ENCODE measurements at places on chromosomes 6 and 20.

- peak; percentile 28 for DNase-seq
Measured at GRCh38 chr20:32333988-32334885, 23.9 kb upstream of the ASXL1 start.

GRCh38 chr6:167892835-167893815 lies 66.4 kb downstream of the AFDN start:
- DNase-seq = no peak

DNA sequence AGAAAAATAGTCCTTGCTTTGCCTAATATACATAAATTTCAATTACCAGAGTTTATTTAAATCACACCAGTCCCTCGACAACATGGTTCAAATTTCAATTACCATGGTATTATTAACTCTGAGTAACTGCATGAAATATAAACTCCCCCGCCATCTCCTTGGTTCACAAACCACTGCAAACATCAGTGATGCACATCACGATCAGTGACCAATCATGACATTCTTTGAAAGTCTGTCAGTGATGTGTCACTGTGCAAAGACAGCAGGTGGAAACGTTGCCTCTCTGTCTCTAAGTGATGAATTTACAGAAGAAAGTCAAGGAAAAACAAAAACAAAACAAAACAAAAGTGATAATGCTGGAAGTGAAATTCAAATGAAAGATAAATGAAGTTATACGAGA lies 86.7 kb downstream of the TASP1 start:
- DNase-seq = no peak

GRCh38 chr6:64467656-64468055 lies 832.1 kb downstream of the PHF3 start:
- DNase-seq = no peak

GRCh38 chr20:2749951-2750490 lies 50.4 kb downstream of the CPXM1 start:
- no peak for DNase-seq

- no peak for DNase-seq
Measured at GRCh38 chr6:72616406-72617015, 5.4 kb upstream of the KCNQ5 start.

DNA sequence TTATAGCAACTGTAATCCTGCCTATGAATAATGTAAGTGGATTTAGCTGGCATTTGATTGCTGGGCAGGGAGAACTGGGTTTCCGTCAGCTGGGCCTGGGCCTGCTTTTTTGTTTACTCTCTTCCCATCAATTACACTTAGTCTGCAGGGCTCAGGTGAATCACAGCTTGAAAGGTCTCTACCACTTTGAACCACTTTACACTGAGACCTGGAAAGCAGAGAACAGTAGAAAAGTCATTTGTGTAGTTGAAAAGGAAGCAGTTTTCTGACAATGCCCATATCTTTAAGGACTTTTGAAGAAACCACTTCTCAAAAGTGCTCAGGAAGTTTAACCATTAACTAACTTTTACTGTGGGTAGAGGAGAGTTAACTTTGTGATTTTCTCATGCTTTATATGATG lies 315.4 kb upstream of the SASH1 start:
- DNase-seq = no peak
